Posterior vena cava (tissue), 2 donors: ENCODE measurements at places on chromosomes 6 and 20. TPM values are rescaled to one million over a fixed set of nuclear protein-coding genes. Genes with fewer than 3 reads are reported as not detected.
A peak's percentile ranks its signal among the peaks of the same experiment; 100 is the strongest.

LAMP5 gene
- total RNA-seq, result 0.51 TPM

DNA sequence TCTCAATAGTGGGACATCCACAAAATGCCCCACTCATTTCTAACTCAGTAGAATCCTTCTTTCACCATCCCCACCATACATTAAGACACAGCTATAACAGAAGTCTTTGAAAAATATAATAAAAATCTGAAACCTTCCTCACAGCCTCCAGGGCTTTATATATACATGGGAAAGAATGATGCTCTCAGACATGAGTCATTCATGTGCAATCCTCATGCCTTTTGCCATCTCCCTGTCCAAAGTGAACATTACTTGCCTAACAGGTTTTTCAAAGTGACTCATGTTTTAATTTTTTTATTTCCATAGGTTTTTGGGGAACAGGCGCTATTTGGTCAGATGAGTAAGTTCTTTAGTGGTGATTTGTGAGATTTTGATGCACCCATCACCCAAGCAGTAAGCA is 162.7 kb downstream of the RALGAPA2 start:
- no peak for DNase-seq

PM20D2 gene
- 9.1 TPM for total RNA-seq

TSBP1 gene
- total RNA-seq, result not detected

DNA sequence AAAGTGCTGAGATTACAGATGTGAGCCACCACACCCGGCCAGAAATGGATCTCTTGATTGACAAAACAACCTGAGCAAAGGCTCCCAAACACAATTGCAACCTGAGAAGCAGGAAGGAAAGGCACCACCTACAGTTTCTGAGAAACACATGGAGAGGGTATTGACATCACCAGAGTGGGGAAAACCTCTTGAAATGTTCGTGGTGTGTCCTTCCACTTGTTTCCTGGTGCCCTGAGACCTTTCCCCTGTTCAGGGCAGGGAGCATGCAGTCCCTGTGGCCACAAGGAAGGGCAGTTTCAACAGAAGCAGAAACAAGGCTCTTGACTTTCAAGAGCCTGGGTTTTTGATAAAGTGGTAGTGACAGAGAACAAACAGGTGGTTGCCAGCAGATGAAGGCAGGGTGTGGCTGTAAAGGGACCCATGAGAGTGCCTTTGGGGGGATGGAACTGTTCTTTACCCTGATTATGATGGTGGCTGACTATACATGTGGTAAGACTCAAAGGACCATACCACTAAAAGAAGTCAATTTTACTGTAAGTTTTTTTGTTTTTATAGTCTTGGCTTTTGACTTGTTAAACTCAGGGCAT is 3.2 kb upstream of the BPIFA1 start:
- no peak for DNase-seq

PLCB4 gene
- 40.4 TPM for total RNA-seq

DNA sequence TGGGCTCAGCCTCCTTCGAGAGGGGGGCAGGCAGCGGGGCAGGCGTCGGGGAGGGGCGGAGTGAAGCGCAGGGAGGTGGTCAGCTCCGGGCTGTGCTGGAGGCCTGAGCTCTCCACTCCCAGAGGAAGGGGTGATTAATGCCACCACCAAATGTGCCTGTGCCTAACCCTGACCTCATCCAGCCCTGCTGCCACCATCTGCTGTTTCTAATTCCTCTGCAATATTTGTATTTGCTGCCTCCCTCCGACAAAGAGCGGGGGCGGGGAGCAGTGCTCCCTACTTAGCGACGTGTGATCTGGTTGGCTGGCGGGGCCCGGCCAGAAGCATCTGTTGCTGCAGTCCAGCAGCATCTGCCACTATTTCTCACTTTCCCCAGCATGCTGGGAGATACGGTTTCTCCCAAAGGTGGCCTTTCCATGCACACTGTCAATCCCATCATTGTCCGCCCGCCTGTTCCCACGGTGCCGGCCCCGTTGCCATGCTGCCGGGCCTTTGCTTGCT is 47.0 kb downstream of the DLL1 start:
- peak; percentile 68 for DNase-seq

- no peak for DNase-seq
Measured at GRCh38 chr6:34884996-34885395, 2.8 kb downstream of the TAF11 start.

DNA sequence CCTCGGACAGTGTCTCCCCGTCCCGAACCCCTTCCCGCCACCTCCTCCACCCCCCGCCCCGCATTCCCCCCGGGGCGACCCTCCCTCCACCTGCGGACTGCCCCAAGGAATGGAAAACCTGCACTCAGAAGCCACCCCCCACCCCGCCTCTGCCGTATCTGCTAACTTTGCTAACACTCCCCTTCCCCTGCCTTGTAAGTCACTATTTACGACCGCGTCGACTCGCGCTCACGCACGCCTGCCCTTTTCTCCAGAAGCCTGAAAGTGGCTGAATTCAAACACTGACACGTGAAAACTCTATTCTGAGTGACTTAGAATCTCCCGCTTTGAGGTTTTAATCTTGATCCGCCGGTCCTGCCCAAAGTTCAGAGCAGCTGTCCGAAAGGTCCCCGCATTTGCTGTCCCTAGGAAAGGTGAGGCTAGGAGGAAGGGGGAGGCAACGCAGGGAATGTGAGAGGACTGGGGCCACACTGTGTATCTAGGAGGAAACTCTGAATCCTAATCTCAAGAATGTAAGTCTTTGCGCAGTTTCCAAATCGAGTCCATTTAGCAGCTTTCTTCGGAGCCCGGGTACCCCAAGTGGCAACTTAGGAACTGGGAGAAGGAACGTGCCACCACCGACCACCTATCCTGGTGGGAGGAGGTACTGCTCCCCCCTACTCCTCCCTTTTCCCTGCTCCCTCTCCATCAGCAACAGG is 9.3 kb upstream of the POU3F2 start:
- DNase-seq, result no peak

TREM1 gene
- total RNA-seq, result 4.0 TPM

DNA sequence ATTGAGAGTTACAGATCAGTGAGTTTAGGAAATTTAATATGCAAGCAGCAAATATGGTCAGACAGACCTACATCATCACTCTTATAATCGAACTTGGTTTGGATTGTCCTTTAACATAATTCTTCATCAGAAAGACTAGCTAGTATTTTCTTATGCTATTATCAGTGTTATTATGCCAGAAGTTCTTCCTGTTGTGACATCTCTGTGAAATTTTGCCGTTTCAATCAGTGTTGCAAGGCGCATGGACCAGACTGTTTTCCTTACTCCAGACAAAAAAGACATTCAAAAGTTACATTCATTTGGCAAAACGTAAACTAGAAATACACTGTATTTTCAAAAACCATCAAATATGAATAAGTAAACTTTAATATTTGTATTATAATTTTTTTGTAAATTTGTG is 5.7 kb upstream of the TENT5A start:
- no peak for DNase-seq

GRCh38 chr20:49466114-49466912 is 16.2 kb downstream of the KCNB1 start:
- DNase-seq, result no peak

TINAG gene
- not detected for total RNA-seq

GRCh38 chr20:672963-673602 is 2.5 kb downstream of the SCRT2 start:
- no peak for DNase-seq

GRCh38 chr20:40848096-40848495 is 159.1 kb upstream of the MAFB start:
- DNase-seq, result peak; percentile 18

DNA sequence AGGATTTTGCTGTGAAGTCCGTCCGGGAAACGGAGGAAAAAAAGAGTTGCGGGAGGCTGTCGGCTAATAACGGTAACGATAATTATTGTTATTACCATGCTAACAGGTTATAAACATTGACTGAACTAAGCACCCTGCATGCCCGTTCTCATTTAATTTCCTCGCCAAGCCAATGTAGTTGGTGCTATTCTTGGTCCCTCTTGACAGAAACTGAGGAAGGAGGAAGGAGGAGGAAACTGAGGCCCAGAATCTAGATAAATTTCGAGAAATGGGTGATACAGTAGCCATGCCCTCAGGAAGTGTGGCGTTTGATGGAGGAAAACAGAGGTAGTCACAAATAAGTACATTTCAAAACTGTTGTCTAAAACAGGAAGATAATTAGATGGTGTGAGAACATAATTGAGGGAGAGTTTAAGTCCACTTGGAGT is 474 bp downstream of the TPX2 start:
- no peak for DNase-seq

DNA sequence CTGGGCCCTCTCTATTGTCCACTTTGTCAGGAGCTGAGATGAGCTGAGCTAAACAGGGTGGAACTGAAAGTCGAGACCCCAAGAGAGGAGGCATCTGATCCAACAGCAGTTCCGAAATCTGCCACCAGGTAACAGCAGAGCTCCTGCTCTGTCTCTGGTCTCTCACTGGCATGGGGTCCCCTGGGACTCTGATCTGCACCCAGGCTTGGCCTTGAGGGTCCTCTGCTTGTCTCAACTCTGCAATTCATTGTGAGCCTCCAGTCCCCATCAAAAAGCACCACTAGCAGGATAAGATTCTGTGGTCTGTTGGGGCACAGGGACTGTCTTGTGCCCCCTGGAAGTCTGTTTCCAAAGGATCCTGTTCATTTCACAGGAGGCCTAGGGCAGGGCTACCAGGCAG is 62.5 kb upstream of the TOP1 start:
- no peak for DNase-seq

- DNase-seq, result no peak
Measured at GRCh38 chr6:42771741-42772100, 10.1 kb upstream of the BICRAL start.

DNA sequence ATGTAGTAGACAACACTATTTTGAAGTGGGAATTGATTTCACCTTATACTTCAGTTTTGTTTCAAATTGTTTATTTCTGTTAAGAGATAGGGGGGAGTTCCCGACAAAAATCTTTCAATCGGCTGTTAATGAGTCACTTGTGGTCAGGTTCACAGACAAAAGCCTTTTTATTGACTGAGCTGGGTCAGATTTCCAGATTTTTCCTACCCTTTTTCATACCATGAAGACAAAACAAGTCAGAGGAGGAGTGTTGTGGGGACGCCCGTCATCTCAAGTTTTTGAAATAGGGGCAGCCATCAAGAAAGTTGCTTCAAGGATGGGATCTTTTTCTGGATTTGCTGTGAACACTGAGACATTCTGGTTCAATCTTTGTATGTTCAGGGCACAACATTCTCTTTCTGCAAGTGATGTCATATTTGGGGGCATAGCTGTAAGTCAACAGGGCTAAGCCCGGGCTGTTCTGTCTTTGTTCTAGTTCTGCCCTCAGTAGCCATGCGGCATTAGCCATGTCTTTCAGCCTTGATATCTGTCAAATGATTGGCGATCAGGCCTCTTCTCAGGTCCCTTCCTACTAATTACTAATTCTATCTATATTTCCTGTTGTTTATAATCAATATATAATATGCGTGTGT is 496.0 kb upstream of the MARCKS start:
- DNase-seq, result no peak

SLC22A7 gene
- total RNA-seq, result not detected

DNA sequence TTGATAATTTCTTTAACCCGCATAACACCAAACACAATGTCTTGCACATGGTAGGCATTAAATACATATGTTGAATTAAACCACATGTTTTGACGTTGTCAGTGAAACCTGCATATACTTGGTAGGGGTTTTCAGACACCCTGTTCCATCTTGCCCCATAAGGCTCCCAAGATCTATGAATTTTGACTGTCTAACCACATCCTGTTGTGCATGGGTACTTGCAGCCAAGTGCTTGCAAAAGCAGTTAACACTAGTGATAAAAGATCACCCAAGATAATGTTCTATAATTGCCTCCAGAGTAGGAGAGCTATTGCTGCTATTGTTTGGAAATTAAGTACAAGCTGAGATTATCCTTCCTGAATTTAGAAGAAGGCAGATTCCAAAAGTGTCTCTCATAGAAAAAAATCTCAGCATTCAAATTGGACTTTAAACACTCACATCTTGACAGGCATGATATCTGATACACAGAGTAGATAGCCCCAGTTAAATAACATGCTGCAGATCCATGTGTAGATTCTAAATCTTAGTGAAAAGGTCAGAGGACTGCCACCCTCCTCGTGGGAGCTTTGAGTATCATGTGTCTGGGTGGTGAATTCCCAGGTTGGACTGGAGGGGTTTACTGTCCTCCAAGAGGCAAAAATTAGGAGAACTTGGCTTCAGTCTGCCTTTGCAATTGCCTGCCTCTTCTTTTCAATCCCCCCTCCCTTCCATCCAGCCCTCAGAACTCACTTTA is 25.8 kb upstream of the CCN6 start:
- no peak for DNase-seq

DNA sequence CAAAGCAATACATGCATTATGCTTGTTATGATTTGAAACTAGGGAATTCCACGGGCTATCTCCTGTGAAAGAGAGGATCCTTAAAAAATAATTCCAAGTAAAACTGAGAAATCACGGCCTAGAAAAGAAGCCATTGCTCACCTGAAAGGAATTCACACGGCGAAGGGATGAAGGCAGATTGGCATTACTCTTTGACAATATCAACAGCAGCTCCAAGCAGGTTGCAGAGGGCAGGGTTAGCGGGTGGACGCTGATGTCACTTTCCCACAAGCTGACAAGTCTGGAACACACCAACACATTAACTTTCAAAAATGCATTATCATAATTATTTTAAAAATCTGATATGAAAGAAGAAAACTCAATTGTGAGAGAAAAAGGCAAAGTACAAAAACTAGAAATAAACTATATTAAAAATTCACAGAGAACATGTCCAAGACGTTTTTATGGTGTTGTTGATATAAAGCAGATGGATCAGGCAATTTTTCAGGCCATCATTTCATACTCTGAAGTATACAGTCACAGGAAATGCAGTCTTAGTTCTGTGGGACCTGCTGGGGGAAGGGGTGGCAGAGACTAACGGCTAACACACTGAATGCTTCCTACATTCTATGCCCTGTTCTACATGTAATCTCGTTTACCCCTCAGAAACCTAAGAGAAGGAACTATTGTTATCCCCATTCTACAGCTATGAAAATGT is 108.3 kb downstream of the UBE3D start:
- DNase-seq, result no peak

SYS1 gene
- total RNA-seq, result 21.8 TPM

DNMT3B gene
- 0.38 TPM for total RNA-seq

DNA sequence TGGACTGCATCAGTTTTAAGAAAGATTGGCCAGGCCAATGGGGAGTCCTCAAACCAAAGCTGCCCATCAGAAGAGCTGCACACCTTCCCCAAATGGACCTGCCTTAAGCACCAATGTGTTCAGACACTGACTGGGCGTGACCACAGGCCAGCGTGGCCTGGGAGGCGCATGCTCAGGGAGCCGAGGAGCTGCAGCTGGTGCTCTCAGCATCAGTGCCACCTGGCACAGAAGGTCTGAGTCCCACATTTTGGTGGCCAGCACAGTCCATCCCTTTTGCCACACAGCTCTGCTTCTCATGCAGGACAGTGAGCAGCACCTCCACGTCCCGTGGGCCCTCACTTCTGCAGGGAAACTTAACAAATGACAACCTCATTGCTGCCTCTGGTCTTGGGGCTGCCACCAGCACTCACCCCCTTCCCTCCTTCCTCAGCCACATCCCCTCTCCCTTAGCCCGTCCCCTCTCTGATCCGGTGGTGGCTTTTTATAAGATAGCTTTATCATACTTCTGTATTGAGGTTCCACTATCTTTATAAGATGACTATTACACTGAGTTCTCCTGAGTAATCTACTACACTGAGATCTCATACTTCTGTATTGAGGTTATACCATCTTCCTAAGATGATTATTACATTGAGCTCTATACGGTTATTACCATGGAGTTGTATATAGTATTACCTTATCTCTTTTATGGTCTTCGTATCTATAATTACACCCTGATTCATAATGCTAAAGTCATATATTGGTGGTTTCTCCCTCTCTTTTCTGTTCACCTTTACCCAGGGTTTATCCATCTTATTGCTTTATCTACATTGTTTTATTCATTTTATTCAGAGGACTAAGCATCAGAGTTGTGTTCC is 109.1 kb downstream of the TOX2 start:
- DNase-seq, result no peak

GRCh38 chr6:154981079-154981870 is 13.8 kb upstream of the TIAM2 start:
- DNase-seq, result peak; percentile 11

HLA-DQB1 gene
- 13.8 TPM for total RNA-seq
